Activated CD4-positive, alpha-beta T cell treated with anti-CD3 and anti-CD28 coated beads for 36 hours (primary cell): ENCODE measurements at places on chromosomes 11 and 22. TPM values are rescaled to one million over a fixed set of nuclear protein-coding genes. Genes with fewer than 3 reads are reported as not detected.

SYCE3 gene
- total RNA-seq = 3.8 TPM

GSTT2B gene
- total RNA-seq = not detected

GGTLC2 gene
- total RNA-seq = not detected

ARHGAP20 gene
- total RNA-seq = 0.46 TPM

FAM111B gene
- total RNA-seq = 32.3 TPM

OR51B5 gene
- total RNA-seq = not detected
